ENCODE measurements at places on chromosomes 3 and 15.

- no peak for DNase-seq
These were observed 9.8 kb downstream of the GXYLT2 start for GRCh38 chr3:72897758-72898007.

DNA sequence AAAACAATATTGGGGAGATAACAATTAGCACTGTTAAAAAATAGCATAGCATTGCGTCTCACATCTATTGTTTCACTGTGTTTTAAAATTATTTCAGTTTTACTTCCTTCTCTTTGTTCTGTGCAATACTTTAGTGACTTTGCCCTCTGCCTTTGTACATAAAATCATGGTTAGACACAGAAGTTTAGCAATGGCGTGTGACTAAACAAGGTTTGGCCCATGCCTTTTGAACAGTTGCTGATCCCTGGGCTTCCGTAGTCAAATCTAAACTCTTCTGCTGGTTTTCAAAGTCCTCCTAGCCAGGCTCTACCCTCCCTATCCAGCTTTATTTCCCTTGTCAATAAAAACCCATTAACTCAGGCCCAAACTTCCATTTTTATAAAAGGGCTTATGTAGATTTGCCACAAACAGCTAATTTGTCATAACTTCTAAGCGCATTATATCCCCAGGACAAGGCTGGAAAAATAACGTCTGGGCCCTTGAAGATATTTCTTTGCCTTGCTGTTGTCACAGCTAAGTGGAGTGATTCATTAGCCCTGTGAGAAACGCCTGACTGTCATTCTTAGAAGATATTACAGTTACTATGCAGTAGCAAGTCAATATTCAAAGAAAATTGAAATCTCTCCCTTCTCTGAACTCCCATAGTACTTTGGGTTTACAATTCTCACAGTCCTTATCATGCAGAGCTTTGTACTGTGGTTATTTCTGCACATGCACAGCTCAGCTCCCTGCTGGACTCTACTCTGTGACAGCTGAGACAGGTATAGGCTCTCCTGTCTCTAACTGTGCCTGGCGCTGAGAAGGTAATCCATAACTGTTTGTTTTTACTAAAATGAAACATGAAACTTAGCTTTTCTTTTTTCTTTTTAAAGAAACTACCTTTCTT lies 123.4 kb upstream of the SLC24A5 start:
- no peak for DNase-seq

- DNase-seq = peak; percentile 60
These were observed 303.0 kb upstream of the TPRG1 start for GRCh38 chr3:188868803-188869202.

DNA sequence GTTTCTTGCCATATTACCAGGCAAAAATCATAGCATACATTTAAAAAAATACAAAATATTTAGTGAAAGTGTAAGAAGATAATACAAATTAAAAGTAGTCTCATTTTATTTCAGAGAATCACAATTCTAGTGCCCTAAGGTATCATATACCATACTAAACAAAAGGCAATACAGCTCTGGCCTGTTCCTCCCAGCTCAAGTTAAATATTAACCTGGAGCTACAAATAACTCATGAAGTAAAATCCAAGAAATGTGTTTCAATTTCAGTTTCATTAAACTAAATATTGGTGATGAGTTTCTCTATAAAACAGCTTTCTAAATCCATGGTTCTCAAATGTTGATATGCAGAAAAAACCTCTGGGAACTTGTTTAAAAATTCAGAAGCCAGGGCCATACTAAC lies 67.7 kb downstream of the INO80 start:
- no peak for DNase-seq

DNA sequence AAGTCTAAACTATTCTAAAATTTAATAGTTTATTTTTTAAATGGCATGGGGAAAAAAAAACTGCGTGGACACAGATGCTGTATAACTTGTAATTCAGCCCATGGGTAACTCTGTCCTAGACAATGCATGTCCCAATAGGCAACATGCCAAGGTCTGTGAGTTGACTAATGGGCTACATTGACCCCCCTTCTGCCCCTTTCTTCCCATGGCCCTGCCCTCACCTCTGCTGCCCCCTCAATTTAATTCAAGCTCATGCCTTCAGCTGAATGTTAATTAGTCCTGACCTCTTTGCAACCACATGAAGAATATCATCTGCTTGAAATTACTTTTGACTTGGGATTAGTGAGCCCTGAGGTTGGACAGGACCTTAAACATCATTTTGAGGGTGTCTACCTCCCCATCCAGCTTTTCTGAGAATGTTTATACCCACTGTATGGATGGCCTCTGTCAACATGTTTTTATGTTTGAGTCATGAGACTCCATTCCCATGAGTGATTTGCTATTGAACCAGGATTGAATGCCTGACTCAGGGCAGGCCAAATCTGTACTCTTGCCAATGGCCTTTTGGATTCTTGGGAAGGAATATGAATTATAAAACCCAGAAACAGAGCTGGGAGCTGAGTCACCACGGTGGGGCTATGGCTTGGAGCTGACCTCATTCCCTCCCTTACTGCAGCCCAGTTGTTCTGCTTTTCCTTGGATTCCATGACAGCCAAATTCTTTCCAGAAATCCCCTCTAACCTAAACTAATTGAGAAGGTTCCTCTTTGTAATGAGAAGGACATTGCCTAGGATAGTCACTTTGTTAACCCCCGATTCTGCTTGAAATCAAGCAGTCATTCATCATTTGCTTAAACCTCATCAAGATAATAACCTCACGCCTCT lies 33.5 kb upstream of the PDE8A start:
- DNase-seq = no peak

DNA sequence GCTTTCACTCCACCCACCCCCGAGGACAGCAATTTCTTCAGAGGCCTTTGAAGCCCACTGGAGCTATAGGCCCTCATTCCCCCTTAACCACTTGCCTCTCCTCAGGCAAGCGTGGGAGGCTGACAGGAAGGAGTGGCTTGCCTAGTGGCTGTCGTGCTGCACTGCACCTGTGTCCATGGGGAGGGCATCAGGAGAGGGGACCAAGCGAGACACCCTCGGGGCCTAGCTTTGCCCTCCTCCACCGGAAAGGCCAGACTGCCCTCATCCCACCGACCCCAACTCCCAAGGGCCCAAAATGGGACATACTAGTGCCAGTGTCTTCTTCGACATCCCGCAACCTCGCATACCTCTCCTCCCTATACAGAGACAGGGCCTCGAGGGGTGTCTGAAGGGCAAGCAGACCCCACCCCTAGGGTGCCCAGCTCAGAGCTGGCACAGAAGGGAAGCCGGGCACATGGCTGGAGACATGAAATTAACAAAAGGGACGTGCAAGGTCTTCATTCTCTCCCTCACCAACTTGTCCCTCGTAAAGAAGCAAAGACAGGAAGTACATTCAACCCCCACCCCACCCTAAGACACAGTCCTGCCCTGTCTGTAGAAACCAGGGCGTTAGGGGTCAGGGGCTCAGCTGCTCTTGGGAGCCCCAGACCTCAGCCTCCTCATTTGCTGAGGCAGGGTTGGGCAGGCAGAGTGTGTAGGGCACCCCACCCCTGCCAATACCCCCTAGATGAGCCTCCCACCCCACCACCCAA lies 24.3 kb downstream of the VIPR1 start:
- DNase-seq = no peak

- DNase-seq = no peak
These were observed 96.9 kb upstream of the TBL1XR1 start for GRCh38 chr3:177294221-177294620.

GRCh38 chr3:150547045-150547741 lies 606 bp downstream of the EIF2A start:
- DNase-seq = no peak

DNA sequence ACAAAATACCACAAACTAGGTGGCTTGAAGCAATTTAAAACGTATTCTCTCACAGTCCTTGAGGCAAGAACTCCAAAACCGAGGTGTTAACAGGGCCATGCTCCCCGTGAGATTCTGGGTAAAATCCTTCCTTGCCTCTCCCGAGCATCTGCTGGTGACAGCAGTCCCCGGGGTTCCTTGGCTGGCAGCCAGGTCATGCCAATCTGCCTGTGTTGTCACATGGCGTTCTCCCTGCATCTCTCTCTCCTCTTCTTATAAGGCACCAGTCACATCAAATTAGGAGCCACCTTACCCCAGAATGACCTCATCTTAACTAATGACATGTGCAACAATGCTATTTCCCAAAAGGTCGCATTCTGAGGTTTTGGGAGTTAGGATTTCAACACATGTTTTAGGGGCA lies 26.3 kb upstream of the LRRN1 start:
- DNase-seq = no peak
